Astrocyte of the hippocampus (primary cell): ENCODE measurements at places on chromosomes 3 and 15.

DNA sequence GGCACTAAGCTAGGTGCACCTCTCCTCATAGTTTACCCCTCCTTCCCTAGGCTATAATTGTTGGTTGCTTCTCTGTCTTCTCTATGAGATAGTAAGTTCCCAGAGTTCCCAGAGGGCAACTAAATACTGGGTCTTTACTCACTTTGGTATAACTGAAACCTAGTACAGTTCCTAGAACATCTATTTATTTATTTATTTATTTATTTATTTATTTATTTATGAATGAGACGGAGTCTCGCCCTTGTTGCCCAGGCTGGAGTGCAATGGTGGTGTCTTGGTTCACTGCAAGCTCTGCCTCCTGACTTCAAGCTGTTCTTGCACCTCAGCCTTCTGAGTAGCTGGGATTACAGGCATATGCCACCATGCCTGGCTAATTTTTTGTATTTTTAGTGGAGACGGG is 71.1 kb upstream of the FLNB start:
- no peak for DNase-seq

DNA sequence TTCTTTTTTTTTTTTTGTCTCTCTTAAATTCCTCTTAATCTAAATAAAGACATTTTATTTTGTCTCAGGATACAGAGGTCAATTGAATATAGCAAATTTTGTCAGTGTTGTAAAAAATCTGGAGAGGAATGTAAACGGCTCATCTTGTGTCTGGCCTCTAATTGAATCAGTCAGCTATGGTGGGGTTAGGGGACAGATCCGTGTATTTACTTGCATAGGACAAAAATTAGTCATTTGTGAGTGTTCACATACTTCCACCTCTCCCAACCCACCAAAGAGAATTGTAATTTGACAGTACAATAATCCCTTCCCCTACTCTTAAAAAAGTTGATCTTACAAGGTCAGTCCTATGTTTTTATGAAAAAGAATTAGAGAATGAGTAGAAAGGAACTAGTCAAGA is 18.3 kb downstream of the PPARG start:
- no peak for DNase-seq

GRCh38 chr3:46334741-46335478 is 19.0 kb upstream of the CCR2 start:
- peak; percentile 79 for DNase-seq

- DNase-seq: peak; percentile 29
These were observed 19.0 kb upstream of the PRICKLE2 start for GRCh38 chr3:64244011-64244942.

- no peak for DNase-seq
These were observed 66.6 kb downstream of the ARPP21 start for GRCh38 chr3:35705904-35706303.

DNA sequence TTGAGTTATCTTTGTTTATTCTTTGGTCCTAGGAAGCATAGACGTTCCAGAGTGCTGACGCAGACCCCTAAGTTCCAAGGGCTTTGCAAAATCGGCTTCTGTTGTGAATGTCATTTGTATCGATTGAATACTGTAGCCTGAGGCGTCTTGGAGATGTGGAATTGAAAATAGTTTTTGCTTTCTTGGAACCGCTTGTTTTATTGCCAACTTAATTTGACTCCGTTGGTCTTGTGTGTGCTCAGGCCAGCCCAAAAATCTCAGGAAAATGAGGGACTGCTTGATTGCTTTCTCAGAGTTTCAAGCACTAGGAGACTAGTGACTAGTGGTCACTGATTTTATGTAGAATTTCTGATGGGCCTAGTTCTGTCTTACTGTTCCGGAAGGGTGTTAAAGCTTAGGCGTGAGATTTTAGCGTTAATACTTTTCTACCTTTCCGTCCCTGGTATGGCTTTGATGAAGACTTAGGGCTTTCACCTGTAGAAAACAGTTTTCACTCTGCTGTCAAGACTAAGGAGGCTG is 263 bp upstream of the UTS2B start:
- DNase-seq: no peak

DNA sequence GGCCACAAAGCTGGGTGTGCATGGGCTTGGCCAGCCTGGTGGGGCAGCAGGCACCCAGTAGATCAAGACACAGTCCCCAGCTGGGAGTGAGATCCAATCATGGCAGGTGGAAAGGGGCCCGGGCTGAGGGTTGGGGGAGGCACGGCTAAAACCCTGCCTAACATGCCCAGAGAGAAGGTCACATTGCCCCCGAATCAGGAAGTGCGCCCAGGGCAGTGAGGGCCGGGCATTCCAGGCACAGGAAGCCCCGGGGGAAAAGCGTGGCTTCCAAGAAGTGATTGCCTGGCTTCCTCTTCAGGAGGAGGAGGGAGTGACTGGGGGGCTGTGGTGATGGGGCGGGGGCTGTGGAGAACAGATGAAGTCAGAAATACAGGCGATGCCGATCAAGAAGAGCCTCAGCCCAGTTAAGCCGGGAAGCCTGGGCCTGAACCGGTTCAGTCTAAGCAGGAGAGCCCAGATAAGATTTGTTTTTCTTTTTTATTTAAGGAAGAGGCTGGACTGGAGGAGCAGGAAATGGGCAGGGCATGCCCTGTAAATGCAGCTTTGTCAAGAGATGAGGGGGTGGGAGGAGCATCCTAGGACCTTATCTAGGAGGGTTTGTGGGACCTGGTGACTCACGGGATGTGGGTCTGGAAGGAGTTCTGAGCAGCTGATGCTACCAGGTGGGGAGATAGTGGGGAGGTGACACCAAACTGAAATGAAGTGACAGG is 83.9 kb downstream of the CHSY1 start:
- DNase-seq: no peak
